ENCODE measurements at places on chromosomes 16 and 17. TPM values are rescaled to one million over a fixed set of nuclear protein-coding genes. Genes with fewer than 3 reads are reported as not detected.
A peak's percentile ranks its signal among the peaks of the same experiment; 100 is the strongest.

DNA sequence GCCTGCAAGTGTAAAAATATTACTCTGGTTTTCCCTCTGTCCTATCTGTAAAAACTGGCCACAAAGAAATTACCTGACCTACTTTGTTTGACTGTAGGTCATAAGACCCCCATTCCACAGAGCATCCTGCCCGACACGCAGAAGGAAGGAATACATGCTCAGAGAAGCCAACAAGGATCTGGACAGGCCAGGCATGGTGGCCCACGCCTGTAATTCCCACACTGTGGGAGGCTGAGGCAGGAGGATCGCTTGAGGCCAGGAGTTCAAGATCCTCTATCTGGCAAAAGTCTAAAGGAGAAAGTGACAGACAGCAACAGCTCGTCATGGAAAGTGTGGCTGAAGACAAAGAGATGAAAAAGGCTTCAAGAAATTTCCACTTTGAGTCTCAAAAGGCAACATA, 78.2 kb upstream of the RNU2-1 start:
- DNase-seq: no peak

KRTAP2-3 gene
- total RNA-seq: not detected

RAB26 gene
- 0.51 TPM for total RNA-seq

- DNase-seq: peak; percentile 8
These were observed 242.1 kb upstream of the TNRC6C start for GRCh38 chr17:77716289-77716926.

DNA sequence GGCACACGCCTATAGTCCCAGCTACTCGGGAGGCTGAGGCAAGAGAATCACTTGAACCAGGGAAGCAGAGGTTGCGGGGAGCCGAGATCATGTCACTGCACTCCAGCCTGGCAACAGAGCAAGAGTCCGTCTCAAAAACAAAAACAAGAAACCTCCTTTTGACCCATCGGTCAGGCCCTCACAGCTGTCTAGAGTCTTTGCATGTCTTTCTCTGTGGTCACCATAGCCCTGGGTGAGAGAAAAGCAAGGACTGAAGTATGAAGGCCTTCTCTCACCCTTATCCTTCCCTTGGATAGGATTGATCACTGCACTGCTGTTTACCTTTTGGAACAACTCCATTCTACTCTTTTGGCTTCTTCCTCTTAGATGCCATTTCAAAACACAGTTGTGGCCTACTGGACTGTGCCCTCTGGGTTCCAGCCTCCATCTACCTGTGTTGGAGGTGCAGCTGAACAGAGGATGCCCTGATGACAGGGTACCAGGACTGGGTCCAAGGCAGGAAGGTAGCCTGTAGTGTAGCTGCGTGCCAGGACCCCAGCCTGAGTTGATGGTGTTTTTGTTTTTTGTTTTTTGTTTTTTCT, 37.1 kb downstream of the LDHD start:
- DNase-seq: no peak

DNA sequence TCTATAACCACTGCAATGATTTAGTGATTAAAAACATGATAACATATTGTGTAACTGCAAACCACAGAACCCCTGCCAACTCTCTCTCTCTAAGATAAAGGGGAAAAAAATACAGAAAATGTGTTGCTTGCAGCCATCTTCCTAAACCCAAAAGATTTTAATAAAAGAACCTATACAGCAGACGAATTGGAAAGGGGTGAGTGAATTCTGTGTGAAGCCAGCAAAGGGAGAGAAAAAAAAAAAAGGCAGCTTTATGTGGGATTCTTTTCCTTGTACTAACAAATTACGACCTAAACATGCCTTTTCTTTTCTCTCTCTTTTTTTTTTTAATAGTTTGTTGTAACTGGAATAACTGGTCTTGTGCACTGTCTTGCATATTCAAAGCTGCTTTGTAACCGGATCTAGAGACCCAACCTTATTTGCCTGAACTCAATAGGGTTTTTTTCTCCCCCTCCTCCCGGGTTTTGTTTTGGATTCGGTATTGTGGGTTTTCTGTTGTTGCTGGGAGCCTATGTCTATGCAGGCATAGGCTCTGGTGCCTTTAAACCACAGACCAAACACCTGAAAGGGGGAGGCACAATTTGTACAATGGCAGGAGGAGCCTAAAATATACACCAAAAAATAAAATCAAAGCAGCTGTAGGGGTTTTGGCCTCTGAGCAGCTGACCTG, 7.0 kb upstream of the ZFHX3 start:
- peak; percentile 72 for DNase-seq

DNA sequence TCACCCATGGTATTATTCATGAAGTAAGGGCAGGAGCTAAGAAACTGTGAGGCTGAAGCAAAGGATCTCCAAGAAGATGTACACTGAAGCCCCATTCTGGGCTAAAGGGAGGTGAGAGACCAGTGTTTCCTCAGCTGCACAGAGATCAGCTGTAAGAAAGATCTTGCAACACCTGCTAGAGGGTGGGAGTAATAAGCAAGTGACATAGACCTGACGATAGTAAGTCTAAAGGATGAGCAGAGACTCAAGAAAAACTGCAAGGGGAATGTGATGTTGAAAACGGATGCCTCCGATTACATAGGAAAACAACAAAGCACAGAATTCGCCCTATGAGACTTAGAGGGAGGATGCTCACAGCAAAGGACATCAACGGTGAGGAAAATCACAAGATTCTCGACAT, at the start of gene OR4D2:
Gene OR4D2, plus strand, starts transcription at position 301 of the 400 bp plus-strand sequence. CDS start 2,674 bp downstream, outside the sequence.
- no peak for DNase-seq

GRCh38 chr17:44267818-44268490, at the start of gene SLC4A1:
Gene SLC4A1 (minus strand): TSS chr17:44268135. CDS start chr17:44262866, 5,269 bp downstream.
- no peak for DNase-seq

SLFN13 gene
- total RNA-seq: 2.1 TPM

DNA sequence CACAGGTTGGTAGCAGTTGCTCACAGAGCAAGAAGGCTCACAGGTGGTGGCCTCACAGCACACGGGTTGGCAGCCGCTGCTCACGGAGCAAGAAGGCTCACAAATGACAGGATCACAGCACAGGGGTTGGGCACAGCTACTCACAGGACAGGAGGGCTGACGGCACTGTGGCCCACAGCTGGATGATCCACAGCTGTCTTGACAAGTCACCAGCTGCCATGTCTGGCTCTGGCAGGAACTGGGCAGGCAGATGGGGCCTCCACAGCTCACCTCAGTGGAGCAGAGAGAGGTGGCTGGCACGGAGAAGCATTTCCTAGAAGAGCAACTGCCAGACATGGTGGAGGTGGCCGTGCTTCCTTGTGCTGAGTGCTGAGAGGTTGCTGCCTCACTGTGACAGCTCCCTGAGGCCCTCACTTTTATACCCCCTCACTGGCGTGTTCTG, at the start of gene KRTAP16-1:
Gene KRTAP16-1, minus strand, starts transcription at position 392 of the 442 bp plus-strand sequence. Its CDS starts 56 bp downstream, at position 336.
- no peak for DNase-seq

GRCh38 chr17:29821897-29822296, 108.1 kb downstream of the SSH2 start:
- DNase-seq: no peak

GLP2R gene
- total RNA-seq: not detected

- peak; percentile 89 for DNase-seq
These were observed 93.0 kb downstream of the SEC14L1 start for GRCh38 chr17:77233635-77234334.

DNA sequence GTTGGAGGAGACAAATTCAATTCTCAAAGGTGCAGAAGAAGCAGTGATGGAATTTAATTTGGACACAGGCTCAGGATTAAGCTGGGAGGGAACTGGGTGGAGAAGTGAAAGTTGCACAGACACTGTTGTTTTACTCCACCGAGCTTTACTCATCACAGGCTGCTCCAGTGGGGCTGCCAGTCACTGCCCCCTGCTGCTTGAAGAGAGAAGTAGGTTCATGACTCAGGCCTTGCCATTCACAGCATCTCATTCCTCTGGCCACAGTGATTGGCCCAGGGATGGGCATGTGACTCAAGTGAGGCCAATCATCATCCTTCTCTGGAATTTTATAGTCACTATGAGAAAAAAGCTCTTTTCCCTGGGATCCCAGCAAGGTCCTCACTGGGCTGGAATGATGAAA, 11.8 kb downstream of the GNAO1 start:
- peak; percentile 1 for DNase-seq

- DNase-seq: peak; percentile 39
These were observed 9.4 kb downstream of the SNX20 start for GRCh38 chr16:50671644-50672260.

TP53TG3F gene
- not detected for total RNA-seq

GRCh38 chr16:89741342-89742014, 20.1 kb downstream of the ZNF276 start:
- no peak for DNase-seq

GRCh38 chr16:79329967-79330366, 270.6 kb downstream of the MAF start:
- no peak for DNase-seq

ZG16 gene
- not detected for total RNA-seq

CCL8 gene
- 0.26 TPM for total RNA-seq

DNA sequence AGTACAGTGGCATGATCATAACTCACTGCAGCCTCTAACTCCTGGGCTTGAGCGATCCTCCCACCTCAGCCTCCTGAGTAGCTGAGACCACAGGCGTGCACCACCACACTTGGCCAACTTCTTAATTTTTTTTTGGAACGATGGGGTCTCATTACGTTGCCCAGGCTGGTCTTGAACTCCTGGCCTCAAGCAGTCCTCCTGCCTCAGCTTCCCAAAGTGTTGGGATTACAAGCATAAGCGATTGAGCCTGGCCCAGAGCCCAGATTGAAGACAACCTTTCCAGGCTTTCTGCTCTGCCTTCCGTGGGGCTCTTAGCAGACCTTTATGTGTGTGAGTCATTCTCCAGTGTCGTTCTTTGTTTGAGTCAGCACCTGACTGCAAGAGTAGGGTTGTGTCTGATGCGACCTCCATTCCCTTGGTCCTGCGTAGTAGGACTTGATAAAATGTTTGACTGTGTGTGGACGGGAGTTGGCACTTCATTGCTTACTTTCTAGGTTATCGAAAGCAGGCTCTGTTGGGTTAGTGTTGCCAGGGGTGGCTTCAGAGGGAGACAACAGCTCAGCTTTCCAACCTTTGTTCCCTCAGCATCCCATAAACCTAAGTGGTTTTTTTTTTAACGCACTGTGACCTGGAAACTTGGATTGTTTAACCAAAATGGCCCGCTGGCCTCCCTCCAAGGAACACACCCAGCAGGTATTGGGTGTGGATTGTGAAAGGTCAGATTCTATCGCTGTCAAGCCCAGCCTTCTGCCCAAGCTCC, 26.4 kb downstream of the EEF2K start:
- DNase-seq: peak; percentile 75

- no peak for DNase-seq
These were observed 390 bp downstream of the SEZ6L2 start for GRCh38 chr16:29898804-29899515.

DNA sequence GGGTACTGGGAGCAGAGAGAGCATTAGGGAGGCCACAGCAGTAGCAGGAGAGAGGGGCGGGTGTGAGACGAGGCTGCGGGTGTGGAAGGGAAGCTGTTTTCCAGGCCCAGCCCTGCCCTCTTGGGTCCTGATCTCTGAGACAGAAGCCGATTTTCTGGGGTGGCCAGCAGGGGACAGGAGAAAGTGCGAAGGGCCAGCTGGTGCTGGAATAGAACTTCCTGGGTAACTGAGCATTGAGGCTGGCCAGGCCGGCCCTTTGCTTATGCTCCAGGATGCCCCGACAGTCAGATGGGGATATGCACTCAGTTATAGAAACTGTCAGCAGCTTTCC, 804 bp downstream of the BTBD17 start:
- no peak for DNase-seq

KRT9 gene
- total RNA-seq: not detected

DNA sequence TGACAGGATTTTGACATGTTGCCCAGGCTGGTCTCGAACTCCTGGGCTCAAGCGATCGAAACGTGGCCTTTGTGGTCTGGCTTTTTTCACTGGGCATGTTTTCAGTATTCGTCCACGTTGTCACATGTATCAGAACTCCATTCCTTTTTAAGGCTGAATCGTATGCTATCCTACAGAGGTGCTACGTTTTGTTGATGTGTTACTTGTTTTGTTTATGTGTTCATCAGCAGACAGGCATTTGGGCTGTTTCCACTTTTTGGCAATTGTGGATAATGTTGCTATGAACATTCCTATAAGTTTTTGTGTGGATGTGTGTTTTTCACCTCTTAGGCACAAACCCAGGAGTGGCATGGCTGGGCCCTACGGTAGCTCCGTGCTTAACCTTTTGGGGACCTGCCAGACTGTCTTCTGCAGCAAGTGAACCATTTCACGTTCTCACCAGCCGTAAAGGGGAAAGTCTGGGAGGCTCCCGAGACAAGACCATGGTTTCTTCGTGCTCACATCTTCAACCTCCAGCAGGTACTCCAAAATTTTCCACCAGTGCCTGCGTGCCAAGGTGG, 26.9 kb downstream of the ADCY9 start:
- DNase-seq: no peak

ATP2C2 gene
- not detected for total RNA-seq

- DNase-seq: no peak
These were observed 6.4 kb upstream of the PRR35 start for GRCh38 chr16:553601-554296.

PABPN1L gene
- total RNA-seq: not detected

- no peak for DNase-seq
These were observed 22.9 kb downstream of the FOXN1 start for GRCh38 chr17:28529013-28529400.

GRCh38 chr17:2484876-2485275, 26.8 kb downstream of the METTL16 start:
- DNase-seq: no peak

- DNase-seq: peak; percentile 44
These were observed 499 bp downstream of the PIP4K2B start for GRCh38 chr17:38798614-38799500.

TEKT5 gene
- total RNA-seq: 0.26 TPM

DNA sequence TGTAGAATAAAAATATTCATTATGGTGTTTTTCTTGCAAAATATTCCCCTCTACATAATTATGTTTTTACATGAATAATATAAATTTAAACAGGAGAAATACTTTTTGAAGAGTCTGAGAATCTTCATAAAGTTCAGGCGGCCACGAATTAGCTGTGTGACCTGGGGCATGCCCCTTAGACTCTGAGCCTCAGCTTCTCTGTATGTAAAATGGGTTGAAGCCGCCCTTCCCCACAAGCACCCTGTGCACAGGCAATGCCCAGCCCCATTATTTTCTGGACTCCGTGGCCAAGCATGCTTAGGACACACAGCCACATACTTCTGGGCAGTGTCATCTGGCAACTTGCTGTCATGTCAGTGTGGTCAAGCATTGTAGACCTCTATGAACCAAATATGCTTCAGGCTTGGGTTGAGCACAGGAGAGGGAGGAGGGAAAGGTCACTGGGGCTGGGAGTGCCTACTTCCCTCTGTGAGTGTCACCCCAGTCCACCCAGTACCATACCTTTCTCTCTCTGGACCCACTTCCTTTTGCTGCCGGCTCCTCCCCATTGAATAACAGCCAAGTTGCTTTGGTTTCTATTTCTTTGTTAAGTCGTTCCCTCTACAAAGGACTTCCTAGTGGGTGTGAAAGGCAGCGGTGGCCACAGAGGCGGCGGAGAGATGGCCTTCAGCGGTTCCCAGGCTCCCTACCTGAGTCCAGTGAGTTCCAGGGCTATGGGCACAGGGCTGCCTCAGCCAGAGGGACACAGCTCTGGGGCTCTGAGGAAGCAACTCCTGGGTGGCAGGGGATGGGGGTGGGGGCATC, at the start of gene LGALS9:
Gene LGALS9, plus strand, starts transcription at position 582 of the 804 bp plus-strand sequence. Its CDS starts 78 bp downstream, at position 660.
- no peak for DNase-seq

GRCh38 chr17:78761789-78762406, 20.2 kb downstream of the CYTH1 start:
- DNase-seq: peak; percentile 50

- DNase-seq: peak; percentile 94
These were observed 17.1 kb downstream of the PLEKHG4 start for GRCh38 chr16:67296420-67296819.

All from fibroblast of lung (primary cell).